ENCODE measurements at places on chromosomes 6 and 20.

DNA sequence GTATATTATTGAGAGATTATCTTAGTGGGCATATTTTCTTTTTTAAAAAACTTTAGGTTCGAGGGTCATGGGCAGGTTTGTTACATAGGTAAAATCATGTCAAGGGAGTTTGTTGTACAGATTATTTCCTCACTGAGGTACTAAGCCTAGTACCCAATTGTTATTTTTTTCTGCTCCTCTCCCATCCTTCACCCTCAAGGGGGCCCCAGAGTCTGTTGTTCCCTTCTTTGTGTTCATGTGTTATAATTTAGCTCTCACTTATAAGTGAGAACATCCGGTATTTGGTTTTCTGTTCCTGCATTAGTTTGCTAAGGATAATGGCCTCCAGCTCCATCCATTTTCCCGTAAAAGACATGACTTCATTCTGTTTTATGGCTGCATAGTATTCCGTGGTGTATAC is 247.9 kb upstream of the RAB32 start:
- DNase-seq = no peak

- no peak for DNase-seq
Observed at GRCh38 chr6:63347599-63347998, 27.8 kb upstream of the LGSN start.

DNA sequence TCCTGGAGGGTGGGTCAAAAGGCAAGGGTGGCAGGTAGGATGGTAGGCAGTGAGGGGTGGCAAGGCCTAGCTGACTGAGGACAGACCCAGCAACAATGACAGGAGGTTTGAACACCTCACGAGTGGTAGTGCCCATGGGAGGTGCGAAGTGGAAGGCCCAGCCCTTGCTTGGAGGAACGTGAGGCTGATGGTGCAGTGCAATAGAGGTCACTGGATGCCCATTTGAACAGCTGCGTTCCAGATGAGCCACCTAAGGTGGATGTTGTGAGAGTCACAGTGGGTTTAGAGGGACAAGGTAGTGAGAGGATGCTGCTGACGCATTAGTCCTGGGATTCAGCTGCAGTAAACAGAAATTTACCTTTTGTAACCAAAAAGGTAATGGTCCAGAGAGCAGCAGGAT is 15.6 kb downstream of the TMEM74B start:
- DNase-seq = no peak

DNA sequence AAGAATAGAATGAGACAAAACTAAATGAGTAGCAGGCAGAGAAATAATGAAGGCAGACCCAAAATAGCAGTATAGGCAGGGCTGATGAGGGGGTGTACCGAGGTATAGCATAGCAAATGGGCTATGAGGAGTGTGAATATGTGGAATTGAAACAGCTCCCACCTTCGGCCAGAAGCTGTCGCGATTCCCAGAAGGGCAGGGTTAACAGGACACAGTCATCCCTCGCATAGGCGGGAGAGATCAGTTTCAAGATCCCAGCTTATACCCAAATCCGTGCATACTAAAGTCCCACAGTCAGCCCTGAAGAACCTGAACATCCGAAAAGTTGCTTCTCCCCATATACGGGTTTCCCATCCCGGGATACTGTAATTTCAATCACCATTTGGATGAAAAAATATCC is 82.7 kb downstream of the PTPRK start:
- DNase-seq = no peak

GRCh38 chr6:33071569-33071968 is 1.9 kb downstream of the HLA-DPA1 start:
- DNase-seq = no peak

All from T follicular helper cell (primary cell).